ENCODE measurements at places on chromosomes 6 and 20.

DNA sequence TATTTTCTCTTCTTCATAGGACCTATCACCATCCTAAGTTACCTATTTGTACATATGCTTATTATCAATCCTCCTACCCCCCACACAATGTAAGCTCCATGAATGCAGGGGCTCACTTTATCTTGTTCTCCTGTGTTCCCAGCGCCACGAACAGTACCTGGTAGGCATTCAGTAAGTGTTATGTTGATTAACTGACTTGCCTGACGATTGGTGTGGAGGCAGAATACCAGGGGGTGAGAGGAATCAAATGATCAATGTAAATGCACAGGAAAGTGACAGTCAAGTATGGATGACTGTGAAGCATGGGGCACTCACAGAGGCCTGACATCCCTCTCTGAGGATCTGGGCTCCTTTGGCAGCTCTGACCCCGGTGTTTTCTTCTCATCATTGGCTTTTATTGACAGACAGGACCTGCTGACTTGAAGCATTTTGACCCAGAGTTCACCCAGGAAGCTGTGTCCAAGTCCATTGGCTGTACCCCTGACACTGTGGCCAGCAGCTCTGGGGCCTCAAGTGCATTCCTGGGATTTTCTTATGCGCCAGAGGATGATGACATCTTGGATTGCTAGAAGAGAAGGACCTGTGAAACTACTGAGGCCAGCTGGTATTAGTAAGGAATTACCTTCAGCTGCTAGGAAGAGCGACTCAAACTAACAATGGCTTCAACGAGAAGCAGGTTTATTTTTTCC is 6.1 kb upstream of the IFT52 start:
- no peak for DNase-seq

GRCh38 chr6:42334870-42335269 is 116.9 kb downstream of the TRERF1 start:
- no peak for DNase-seq

DNA sequence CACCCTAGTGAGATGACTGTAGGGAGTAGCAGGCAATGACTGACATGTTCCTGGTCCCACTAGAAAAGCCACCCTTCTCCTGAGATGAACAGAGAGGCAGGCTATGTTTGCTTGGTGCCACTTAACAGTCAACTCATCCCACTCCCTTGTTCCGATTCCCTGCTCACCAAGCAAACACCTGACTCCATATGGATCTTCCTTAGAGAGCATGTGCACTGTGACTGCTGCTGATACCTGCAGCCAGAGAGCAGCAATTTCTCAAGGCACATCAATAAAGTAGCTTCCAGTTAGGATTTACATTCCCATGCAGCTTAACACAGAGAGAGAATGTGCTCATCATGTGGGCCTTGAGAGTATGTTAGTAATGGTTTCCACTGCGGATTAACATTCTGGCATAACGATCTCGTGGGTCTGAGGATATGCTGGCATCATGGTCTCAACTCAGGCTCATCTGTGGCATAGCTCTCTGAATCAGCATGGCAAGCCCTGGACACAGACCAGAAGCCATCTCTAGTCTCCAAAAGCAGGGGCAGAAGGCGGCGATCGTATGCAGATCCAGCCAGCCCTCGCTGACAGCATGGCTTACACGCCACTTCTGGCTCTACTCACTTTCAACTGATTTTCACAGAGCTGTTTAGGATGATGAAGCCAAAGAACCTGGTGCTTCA is 43.9 kb downstream of the ATXN1 start:
- DNase-seq, result no peak

- no peak for DNase-seq
Measured at GRCh38 chr20:36631646-36632045, 14.3 kb downstream of the SLA2 start.

DNA sequence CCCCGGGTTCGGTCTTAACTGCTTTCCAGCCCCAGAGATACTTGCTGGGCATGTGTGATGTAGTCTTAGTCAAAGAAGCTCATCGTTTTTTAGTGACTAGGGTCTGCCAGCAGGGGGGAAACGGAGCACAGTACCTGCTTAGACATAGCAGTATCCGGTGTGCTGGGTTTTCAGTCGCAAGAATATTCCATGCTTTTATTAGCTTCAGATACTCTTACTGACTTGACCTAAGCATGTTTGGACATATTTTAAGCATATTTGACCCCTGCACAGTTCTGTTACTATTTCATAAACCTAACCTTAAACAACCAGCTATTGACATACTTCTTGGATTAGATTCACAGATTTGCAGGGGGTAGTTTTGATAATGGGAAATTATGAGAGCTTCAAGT is 3.0 kb downstream of the E2F3 start:
- DNase-seq, result no peak

GRCh38 chr6:3825331-3825831 is 23.8 kb upstream of the FAM50B start:
- no peak for DNase-seq

- no peak for DNase-seq
Measured at GRCh38 chr6:91613481-91613880, 1026.6 kb upstream of the MAP3K7 start.

- no peak for DNase-seq
Measured at GRCh38 chr20:57210054-57210910, 56.2 kb downstream of the BMP7 start.

DNA sequence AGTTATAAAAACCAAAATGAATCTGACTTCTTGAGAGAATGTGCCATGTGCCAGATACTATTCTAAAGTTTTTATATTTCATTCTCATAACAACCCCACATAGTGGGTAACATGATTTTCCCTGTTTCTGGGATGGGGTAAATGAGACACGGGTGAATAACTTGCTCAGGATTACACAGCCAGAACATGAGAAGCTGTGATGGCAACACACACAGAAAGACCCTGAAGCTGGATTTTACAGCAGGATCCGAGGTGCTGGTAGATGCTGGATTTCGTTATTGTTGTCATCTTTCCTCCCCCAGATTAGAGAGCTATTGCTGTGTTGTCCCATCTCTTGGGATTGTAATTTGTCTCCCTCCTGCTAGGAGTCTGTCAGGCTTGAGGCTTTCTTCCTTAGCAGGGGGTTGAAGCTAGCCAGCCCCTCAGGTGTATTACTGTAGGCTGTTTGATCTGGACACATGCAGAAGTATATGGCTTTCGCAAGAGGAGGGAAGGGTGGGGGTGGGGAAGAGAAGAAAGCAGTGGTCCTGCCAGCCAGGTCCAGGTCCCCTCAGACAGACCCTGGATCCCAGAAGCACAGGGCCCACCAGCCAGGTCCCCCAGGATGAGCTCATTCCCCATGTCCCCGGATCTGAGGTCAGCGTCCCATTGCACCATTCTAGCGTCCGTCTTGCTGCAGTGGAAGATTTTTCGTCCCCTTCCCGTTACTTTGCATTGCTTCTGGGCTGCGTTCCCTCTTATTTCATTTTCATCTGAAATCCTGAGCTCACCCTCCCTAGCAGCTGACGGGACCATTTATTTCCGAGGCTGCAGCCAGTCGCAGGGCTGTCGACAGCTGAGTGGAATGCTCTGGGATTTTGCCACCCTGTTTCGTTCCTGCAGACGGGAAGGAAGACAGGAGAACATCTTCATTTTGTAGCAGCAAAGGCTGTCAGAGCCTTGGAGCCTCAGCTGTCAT is 7.3 kb upstream of the KCNG1 start:
- DNase-seq, result no peak

DNA sequence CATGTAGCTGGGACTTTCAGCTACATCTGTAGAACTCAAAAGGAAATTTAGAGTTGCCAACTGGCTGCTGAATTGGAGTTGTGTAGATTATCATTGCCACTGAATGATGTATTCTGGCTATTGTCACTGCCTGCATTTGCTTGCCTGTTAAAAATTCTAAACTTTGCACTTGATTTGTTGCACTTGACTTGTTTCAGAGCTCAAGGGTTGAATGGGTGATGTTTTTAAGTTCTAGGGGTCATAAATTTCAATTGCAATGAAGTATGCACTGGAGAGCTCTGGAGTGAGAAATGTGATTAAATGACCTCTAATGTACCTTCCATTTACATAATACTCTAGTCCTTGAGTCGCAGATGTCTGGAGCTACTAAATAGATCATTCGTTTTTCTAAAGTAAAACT is 102.4 kb downstream of the TNFRSF21 start:
- DNase-seq, result no peak

- no peak for DNase-seq
Measured at GRCh38 chr6:169640351-169640852, 61.4 kb downstream of the WDR27 start.

DNA sequence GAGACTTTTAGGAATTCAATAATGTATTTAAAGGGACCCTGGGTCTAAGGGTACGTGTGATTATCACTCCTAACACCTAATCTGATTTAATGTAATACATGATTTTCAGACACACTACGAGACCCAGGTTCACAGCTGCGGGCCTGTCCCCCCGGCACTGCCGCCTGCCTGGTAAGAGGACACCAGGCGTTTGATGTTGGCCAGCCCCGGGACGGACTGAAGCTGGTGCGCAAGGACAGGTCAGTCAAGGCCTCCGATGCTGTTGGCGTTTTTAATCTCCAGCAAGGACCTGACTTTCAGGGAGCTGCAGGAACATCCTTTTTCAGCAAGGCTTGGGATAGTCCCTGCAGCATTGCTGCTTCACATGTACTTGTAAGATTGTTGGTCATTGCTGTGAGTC is 58.2 kb downstream of the IGF2R start:
- DNase-seq, result no peak

- no peak for DNase-seq
Measured at GRCh38 chr20:40980828-40981310, 47.8 kb upstream of the TOP1 start.

DNA sequence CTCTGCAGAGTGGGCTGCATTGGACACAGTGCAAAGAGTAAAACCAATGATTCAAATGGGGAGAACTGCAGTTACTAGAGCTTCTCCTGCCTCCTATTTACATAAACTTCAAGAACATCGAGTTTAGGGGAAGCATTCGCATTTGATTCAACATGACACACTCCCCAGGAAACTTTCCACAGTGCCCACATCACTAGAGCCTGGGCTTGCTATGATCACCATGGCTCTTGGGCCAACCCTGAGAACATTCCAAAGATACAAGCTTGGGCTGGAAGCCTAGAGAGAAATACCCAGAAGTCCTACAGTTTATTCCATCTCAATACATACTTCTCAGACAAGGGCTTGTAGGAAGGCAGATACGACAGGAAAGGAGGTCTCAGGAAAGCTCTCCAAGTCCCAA is 337.9 kb downstream of the CD83 start:
- no peak for DNase-seq

DNA sequence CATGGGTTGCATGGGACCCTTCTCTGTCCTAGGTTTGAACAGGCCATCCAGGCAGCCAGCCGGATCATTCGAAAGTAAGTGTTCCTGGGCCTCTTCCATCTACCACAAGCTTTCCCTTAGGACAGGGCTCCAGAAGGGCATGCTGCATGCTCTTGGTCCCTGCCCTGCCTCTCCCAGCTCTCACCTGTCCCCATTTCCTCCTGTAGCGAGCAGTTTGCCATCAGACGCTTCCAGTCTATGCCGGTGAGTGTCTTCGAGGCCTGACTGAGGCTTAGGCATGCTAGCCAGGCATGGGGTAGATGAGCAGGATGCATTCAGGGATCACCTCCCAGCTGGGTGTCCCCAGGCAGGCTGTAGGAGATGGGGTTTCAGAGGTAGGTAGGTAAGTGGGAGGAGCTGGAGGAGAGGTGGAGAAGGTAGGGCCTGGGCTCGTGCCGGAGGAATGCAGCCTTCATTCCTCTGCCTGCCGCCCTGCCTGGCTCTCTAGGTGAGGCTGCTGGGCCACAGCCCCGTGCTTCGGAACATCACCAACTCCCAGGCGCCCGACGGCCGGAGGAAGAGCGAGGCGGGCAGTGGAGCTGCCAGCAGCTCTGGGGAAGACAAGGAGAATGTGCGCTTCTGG is 4.3 kb downstream of the CDC25B start:
- no peak for DNase-seq

- DNase-seq, result no peak
Measured at GRCh38 chr6:11921017-11921438, 91.1 kb upstream of the HIVEP1 start.

- no peak for DNase-seq
Measured at GRCh38 chr6:2429032-2429431, 183.6 kb upstream of the GMDS start.

DNA sequence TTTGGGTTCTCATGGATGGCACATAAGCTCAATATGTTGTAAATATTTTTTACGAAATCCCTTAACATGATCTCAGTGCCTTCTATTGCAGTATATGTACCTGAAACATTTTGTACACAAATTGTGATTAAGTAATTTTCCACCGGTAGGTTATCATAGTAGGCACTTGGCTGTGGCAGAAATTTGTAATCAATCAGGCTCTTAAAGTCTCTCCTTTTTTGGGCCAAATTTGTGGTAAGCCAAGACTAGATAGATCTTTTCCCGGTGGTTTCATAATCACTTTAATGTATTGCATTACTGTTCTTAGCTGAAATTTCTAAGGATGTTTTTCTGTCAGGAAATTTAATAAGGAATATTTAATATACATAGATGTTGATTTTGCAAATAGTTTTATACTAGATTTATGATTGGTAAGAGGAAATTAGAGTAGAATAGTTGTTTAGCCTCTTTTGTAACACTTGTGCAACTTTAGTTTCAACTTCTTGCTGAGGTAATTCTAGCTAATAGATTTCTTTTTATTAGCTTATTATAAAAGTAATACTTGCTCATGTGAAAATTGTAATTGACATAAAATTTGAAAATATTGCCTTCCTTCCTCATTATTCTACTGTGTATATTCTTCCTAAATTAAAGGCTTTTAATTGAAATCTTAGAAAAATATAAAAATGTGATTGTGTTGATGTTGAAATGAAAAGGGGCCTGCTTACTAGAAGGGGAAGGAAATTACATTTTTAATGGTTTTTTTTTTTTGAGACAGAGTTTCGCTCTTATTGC is 3.2 kb downstream of the PCMT1 start:
- DNase-seq, result no peak

DNA sequence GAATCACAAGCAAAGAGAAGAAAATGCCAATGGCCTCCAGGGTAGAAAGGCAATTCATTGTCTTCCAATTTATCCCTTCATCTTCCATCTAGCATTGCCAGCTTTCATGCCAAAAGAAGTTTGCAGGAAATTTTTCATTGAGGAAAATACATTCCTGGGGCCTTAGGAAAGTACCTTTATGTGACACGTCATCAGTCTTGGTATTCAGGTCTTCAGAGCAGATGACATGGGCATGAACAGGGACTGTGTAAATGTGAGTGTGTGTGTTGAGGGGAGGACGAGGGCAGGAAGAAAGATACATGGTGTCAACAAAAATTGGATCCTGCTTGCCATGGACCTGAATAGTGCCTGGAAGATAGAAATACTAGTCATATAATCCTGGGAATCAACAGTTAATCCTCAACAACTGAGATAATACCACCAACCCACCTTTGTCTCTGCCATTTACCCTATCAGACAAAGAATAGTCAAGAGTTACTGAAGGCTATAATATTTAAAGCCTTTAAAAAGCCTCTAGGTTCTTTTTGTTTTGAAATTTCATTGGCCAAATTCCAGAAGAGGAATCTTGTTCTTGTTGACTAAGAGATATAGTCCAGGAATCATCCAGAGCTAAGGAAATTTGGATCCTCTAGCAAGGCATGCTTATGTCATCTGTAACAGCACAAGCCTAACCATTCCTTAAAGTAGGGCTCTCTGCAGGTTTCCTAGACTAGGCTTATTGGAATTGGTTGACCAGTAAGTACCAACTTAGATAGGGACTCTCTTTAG is 405.8 kb upstream of the SASH1 start:
- no peak for DNase-seq
